ENCODE measurements at places on chromosomes 12 and 14.
A peak's percentile ranks its signal among the peaks of the same experiment; 100 is the strongest.

GRCh38 chr14:35576856-35577255, 42.9 kb downstream of the INSM2 start:
- no peak for DNase-seq

DNA sequence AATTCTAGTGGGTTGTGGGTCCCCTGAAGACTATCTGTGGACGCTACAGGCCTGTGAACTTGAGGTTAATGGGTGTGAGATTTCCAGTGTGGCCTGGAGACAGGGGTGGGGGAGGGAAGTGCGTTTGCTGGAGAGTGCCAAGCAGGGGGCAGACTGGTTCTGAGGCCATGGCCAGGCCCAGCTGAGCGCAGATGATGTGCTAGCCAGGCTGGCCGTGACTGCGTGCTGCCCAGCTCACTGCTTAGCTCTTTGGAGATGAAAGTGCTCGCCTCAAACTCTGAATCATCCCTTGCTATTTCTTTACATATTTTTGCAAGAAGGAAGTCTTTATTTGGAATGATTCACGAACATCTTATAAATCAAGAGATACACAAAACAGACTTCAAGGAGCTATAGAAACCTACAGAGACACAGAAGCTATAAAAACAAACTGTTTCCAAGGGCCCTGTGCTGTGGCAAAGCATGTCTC, 75.2 kb upstream of the PLEKHG3 start:
- no peak for DNase-seq

DNA sequence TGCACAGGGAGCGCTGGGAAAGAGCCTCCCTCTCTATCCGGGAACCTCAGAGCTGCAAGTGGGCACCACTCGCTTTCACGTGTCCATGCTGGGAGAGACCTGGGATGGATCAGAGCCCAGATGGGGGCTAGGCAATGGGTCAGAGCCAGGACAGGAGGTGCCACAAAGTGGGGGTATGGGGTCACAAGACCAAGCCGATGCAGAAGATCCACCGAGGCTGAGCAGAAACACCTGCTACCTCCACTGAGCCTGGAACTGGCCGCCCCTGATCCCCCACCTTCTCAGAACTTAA, 180.9 kb upstream of the SFSWAP start:
- DNase-seq = no peak

- DNase-seq = no peak
These were observed 128.6 kb upstream of the PLEKHG7 start for GRCh38 chr12:92574051-92574783.

GRCh38 chr12:124352839-124353238, 57.9 kb downstream of the RFLNA start:
- DNase-seq = no peak

DNA sequence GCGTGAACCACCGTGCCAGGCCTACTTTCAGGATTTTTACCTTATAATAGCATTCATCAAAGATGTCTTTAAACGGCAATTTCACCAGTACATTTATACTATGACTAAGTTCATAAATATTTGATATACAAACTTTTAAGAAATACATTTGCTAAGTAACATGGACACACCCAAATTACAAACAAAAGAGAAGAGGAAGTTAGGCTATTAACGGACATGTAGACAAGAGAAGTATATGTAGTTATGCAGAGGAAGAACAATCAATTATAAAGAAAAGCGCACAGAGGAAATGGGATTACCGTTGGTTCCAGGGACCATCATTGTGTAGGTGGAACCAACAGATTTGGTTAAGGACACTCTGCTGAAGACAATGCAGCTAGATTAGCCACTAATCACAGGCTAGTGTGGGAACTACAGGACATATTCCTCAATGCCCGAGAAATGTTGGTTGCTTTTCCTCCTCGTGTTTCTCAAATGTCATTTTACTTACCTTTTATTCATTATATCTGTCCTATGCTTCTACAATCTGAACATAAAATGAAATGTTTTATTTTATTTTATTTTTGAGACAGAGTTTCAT, 24.0 kb upstream of the PKP2 start:
- DNase-seq = no peak

DNA sequence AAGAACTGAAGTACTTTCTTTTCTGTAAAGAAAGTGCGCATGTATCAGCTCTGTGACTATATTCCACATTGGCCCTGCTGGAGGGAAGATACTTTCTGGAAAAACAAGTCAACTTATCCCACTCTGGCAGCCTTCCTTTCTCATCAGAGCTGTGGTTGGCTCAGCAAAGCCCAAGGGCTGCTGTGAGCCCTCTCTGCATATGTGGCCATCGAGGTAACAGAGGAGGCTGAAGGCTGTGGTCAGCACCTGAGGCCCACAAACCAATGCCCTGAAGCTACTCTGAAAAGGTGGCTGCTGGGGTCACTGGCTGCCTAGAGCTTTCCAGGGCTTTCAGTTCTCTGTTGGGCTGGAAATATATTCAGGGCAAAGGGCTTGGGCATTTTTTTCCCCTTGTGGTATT, 70.8 kb upstream of the IGF1 start:
- DNase-seq = no peak

DNA sequence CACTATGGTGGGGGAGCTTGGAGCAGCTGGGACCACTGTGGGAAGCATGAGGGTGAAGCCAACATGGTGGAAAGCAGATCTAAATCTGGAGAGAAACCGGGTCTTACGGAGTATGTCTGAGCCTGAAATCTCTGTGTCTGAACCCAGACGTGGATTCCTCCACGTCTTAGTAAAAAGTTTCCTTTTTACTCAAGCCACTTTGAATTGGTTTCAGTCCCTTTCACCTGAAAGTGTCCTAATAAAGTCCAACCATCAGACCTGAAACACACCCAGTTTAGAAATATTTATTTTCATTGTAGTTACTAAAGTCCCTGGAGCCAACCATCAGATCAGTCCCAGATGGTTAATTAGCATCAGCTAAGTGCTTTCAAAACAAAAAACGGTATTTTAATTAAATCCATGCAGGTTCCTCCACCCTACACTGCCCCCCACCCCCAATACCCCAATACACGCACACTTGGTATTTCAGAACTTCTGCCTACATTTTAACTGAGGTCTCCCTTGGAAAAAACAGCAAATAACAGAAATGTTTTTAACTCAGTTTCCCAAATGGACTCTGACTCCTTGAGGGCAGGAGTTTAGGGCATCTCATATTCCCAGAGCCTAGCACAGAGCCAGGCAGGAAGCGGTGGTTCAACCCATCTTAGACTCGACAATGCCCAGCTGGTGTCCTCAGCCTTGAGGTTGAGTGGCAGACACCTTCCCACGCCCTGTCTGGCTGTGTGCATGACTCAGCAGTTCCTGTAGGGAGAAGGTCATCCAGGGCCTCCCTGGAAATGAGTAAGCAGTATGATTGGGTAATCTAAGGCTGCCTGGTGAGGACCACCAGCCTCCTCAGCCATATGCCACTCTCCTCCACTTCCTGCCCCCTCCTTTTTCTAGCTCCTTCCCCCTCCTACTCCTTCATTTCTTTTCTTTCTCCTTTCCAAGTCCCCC, 175.8 kb downstream of the TTC8 start:
- no peak for DNase-seq

DNA sequence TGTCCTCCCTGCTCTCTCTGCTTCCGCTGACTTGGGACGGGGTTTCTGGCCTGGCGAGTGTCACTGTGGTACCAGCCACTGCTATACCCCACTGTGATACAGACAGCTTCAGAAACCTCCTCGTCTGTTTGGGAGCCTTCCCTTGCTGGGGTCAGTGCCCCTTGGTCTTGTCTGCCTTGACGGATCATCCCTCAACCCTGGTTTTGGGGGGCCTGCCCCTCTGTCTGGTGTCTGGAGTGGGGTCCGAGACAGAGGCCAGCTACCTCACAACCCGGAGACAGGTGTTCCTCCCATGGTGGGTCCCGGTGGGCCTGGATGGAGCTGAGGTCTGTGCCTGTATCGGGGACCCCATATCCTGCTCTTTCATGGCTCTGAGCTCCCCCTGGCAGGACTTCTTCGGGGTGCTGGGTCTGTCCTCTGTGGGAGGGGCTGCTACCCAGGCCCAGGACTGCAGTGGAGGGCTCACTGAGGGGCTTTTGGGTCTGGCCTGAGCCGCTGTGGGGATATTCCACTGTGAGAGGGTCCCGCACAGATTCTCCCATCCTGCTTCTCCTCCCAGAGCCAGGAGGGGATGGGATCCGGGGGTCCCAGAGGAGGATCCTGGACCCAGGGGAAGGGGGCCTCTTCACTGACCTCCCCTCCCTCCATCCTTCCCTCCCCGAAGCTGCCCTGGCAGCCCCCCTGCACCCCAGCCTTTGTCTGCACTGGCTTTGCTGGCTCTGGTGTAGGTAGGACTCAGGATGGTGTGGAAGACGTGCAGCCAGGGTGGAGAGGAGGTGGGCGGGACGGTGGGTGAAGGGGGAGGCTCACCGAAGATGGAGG, 365.5 kb downstream of the TMEM121 start:
- DNase-seq = no peak

- DNase-seq = no peak
These were observed 602 bp downstream of the CHFR start for GRCh38 chr12:132886529-132887477.

DNA sequence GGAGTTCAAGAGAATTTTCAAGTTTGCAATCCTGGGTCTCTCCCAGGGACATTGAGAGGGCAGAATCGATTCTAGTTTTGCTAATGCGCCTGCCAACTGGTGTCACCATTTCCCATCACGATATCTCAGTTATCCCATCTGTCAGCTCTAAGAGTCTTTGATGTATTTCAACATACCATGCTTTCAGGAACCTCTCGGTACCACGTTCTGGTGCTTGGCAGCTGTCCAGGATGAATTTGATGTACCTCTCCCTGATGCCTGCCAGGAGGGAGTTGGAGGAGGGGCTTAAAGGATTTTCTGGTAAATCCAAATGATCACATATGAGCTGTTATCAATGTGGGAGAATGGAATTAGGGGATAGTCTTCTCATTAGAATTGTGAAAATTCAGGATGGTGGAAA, 332.5 kb downstream of the RGS6 start:
- no peak for DNase-seq

DNA sequence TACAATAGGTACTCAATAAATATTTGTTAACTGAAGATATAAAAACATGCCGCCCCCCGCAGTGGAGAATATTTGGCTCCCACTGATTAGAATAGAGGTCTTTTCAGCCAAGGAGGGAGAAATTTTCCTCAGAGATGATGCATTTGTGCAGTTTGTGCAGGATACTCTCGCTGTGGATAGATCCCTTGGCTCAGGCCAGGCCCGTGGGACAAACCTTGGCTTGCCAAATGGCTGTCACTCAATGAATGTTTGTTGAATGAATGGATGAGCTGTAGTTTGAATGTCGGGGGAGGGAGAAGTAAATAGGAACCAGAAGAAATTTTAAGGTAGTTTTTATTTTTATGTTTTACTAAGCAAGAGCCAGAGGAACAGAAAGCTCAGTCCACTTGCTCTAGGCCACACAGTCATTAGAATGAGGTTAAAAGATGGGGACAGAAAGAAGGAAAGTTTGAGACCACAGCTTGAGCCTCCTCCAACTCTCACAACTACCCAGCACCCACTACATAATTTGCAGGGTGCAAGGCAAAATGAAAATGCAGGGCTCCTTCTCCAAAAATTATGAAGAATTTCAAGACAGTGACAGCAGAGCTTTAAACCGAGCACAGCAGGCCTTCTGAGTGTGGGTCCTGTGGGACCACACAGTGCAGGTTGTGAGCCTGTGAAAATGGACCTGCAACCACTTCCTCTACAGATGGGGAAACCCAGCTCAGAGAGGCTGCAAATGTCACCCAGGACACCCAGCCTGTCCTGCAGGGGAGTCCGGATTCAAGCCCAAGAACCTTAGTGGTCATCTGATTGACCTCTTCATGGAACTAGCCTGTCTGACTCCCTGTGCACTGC, 51.4 kb downstream of the WSCD2 start:
- no peak for DNase-seq

- no peak for DNase-seq
These were observed 394 bp upstream of the AMIGO2 start for GRCh38 chr12:47079981-47080724.

DNA sequence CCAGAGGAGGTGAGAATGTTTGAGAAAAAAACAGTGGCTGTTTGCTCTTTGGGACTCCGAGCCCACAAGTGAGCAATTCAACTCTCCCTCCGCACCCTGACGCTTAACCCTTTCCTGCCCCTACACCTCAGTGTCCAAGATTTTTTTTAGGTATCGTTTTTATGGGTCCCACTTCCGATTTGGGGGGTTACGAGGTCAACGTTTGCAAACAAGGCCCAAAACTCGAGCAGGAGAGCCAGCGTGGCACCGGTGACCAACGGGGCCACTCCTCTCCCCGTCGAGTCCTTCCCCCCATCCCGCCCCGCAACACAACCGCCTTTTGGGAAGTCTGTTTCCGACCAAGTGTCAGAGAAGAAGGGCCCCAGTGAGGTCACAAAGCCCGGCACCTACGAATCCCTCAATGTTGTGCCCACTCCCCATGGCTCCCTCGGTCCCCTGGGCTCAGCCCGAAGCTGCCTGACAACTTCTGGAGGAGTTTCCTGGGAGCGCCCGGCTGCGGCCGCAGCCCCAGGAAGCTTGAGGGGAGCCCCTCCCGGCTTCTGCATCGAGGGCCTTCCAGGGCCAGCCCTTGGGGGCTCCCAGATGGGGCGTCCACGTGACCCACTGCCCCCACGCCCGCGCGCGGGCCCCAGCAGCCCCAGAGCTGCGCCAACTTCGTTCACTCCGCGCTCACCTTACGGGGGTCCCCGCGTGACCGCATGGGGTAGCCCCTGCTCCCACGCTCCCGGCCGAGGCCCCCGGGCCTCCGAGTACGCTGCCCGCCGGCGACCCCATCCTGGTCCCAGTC, 1.2 kb downstream of the CDK2AP1 start:
- DNase-seq = no peak

- peak; percentile 9 for DNase-seq
These were observed 5.8 kb downstream of the MON2 start for GRCh38 chr12:62472472-62472871.

- DNase-seq = no peak
These were observed 235.0 kb upstream of the PDZRN4 start for GRCh38 chr12:40953076-40953475.

DNA sequence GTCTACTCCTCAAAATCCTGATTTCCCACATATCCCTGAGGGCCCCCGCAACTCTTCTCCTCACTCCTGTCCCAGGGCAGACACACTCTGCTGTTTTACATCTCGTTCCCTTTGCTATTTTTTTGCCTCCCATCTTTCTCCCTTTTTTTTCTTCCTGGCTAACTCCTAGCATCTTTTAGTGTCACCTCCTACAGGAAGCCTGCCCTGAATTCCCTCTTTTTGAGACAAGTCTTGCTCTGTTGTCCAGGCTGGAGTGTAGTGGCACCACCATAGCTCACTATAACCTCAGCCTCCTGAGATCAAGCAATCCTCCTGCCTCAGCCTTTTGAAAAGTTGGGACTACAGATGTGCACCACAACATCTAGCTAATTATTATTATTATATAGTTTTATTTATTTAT, 13.3 kb downstream of the MORN3 start:
- DNase-seq = no peak

GRCh38 chr14:97266653-97267052, 469.5 kb downstream of the VRK1 start:
- DNase-seq = peak; percentile 13

DNA sequence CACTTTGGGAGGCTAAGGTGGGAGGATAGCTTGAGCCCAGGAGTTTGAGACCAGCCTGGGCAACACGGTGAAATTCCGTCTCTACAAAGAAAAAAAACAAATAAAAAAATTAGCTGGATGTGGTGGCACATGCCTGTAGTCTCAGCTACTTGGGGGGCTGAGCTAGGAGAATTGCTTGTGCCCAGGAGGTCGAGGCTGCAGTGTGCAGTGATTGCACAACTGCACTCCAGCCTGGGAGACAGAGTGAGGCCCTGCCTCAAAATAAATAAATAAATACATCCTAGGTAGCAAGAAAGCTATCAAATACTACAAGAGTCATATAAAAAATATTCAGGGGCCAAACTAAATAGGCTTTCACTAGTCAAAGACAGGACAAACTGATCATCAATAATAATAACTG, 6.2 kb downstream of the KLHL28 start:
- DNase-seq = no peak

Measured in iPS DF 6.9 (cell line).